ENCODE measurements at places on chromosomes 3 and 15. TPM values are rescaled to one million over a fixed set of nuclear protein-coding genes. Genes with fewer than 3 reads are reported as not detected.

Gene LARP6
- total RNA-seq = 84.9 TPM

Gene DOCK3
- 0.80 TPM for total RNA-seq

DNA sequence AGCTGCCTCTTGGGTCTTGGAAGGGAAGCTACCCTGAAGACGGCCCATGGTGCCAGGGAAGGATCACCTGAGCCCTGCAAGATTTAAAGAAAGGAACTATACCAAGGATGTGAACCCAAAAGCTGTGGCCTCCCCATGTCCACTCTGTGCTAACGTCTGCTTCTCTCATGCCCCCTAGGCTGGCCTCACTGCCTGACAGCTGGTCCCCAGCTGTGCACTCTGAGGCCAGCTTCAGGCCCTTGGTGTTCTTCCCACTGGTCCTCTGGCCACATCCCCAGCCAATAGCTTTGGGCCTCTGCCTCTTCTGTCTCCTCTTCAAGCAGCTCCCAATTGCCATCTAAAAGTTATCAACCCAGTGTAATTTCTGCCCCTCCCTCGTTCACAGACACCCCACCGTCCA lies 5.2 kb upstream of the LRRK1 start:
- DNase-seq = no peak

DNA sequence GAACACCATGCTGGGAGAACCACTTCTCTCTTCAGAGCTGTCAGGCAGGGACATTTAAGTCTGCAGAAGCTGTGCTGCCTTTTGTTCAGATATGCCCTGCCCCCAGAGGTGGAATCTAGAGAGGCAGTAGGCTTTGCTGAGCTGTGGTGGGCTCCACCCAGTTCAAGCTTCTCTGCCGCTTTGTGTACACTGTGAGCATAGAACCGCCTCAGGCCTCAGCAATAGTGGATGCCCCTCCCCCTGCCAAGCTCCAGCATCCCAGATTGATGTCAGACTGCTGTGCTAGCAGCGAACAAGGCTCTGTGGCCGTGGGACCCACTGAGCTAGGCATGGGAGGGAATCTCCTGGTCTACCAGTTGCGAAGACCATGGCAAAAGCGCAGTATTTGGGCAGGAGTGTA lies 121.6 kb downstream of the NFKBIZ start:
- no peak for DNase-seq

DNA sequence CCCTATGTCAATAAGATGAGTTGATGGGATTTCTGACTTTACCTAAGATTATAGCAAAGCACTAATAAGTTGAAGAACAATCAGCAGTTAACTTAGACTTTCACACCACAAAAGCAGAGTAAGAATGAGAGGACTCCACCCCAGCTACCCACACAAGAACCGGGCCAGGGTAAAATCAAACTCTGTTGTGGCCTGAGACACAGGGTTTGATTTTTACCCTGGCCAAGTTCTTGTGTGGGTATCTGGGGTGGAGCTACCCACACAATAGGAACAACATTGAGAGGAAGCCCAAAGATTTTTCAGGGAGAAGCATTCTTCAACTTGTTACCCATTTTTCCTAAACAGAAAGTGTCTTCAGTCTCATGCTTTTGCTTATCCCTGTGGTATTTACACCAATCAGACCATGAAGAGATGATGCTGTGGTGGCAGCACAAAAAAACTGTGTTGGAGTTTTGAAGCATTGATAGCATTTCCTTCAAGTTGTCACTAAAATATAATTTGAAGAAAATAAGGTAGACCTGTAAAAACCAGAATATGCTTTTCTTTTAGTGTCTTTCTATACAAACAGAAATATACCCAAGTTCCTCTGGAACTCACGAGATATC lies 25.6 kb downstream of the CPOX start:
- no peak for DNase-seq

DNA sequence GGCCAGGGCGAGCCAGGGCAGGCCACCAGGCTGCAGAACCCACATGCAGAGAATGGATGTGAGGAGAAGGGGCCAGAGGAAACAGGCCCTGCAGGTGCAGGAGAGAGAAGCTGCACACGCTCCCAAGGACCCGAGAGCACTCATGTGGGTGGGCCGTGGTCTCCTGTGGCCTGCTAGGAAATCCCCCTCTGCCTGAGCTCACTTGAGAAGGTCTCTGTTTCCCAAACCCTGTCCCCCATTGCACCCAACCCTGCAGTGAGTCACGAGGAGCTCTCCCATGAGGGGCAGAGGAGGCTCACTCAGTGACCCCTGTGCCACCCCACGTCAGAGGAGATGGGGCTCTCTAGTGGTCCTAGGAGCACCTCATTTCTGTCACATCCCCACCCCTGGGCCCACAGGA lies 111.1 kb downstream of the KLF13 start:
- no peak for DNase-seq

Gene TICRR
- total RNA-seq = 3.4 TPM

DNA sequence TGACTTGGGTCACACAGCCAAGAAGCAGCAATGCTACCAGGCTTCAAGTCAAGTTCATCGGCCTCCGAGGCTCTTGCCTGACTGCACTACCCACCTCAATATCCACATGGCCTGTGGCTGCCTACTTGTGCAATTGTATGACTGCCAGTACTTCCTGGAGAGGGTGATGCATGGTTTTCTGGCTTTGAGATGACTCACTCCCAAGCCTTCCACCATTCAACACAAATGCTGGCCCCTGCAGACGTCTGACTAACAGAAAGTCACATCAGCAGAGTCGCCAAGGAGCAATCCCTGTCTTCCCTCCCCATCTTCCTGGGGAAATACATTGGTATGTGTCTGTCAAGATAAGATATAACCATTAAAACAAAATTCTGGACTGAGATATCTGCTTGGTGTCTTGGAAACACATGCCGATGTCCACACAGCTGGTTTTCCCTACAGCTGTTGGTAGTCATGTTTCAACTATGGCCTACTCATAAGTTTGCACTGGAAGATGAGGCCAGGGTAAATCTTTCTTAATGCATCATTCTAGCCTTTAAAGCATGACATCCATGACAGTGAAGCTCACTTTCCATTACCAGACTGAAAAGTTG lies 79.6 kb upstream of the SPATA12 start:
- DNase-seq = no peak

DNA sequence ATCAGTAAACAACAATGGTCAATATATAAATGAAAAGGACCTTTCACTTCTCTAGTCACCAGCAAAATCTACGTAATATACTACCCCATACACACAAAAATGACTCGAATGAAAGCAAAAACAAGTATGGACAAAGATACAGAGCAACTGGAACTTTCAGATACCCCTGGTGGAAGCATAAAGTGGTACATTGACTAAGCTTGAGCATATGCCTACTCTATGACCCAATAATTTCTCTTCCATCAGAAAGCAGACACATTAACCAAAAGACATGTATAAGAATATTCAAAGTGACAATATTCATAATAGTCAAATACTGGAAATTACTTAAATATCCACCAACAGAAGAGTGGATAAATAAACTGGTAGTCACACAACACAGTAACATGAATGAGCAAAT lies 86.0 kb downstream of the EFL1 start:
- no peak for DNase-seq

GRCh38 chr3:119481079-119481478 lies 12.3 kb downstream of the POGLUT1 start:
- no peak for DNase-seq

DNA sequence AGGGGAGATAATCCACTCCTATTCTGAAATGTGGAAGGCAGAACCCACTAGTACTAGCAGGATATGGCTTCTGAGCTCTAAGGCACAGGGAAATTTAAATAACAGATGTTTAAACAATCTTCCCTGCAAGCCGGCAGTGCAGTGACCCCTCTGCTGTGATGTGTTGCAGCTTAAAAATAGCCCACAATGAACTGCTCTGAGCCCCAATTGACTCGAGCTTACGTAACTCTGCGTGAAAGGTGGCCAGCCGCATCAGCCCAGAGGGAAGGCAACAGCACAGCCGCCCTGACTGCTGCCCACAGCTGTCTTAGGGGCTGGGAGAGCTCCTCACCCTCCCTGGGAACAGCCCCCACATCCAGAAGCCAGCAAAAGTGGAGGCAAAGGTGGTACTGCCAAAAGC lies 12.5 kb upstream of the CAMKV start:
- no peak for DNase-seq

Gene PEAK1
- 14.3 TPM for total RNA-seq

DNA sequence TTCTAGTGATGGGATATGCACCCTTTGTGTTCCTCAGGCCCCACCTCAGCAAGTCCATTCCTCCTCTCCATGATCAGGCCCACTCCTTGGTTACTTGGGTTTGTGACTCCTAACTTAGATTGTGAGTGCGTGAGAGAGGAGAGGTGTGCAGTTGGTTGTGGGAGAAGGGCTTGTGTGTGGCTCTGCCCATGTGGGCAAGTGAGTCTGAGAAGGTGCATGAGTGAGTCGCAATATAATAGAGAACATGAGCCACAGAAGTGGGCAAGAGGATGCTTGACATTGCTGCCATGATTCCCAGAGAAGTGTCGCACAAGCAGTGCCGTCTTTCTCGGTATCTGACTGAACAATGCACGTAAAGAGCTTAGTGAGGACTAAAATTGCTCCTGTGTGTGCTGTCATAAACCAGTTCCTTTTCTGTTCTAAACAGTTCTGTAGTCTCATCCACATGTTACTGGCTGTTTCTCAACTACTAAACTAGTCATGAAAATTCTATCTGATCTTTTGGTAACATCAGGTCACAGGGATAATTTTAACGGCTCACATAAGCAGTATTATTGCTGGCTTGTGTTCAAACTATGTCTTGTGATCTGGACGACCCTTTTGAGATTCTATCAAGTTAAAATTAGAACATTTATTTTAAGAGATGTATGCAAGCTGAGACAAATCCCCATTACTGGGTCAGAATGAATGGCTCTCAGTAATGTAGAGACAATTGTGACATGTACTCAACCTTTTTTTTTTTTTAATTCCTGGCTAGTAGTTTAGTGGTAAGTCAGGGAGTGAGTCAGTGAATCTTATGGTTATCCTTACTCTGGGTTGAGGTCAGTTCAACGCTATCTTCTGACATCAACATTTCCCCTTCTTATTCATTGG lies 25.6 kb downstream of the GYG1 start:
- DNase-seq = no peak

Gene STXBP5L
- not detected for total RNA-seq

GRCh38 chr15:91243826-91244225 lies 143.8 kb downstream of the SV2B start:
- DNase-seq = no peak

Data from G401 (cell line).